Stomach (tissue), 19 donors: ENCODE measurements at places on chromosomes 2 and 18. TPM values are rescaled to one million over a fixed set of nuclear protein-coding genes. Genes with fewer than 3 reads are reported as not detected.

DNA sequence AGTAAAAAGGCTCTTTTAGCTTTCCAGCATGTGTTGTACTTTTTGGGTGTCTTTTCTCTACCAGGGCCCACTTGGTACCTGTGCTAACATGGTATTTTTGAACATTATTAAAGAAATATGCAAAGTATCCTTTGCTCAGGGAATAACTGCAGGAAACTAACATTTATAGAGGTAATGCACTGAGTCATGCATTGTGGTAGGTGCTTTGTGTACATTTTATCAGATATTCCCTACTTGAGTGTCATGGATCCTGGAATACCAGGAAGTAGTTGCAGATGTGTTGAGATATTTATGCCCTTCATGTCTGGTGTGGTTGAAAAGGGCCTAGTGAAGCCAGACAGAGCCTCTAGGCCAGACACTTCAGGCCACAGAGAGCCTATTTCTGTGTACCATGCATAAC is 215.5 kb upstream of the CYRIA start:
- DNase-seq: no peak

- DNase-seq: no peak
Observed at GRCh38 chr2:133718688-133719201, 150.5 kb upstream of the NCKAP5 start.

- no peak for DNase-seq
Observed at GRCh38 chr2:42495234-42495581, 1.4 kb upstream of the KCNG3 start.

PPP1R1C gene
- not detected for total RNA-seq

GRCh38 chr2:118723394-118723793 is 124.1 kb downstream of the EN1 start:
- DNase-seq: no peak

DNA sequence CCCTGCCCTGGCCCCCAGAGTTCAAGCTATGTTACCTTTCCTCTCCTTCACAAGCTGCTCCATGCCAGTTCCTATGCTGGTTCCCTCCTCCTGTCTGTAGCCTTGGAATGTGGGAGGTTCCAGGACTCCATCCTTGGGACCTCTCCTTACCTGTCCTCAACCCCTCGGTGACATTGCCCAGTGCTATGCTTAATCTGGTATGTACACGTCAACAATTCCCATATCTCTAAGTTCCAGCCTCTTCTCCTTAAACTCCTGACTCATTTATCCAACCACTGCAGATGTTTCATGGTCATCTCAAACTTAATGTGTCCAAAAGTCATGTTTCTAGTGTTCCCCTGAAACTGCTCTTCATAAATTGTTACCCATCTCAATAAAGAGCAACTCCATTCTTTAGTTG is 160.8 kb downstream of the TNS1 start:
- no peak for DNase-seq

RALB gene
- 37.9 TPM for total RNA-seq

DNA sequence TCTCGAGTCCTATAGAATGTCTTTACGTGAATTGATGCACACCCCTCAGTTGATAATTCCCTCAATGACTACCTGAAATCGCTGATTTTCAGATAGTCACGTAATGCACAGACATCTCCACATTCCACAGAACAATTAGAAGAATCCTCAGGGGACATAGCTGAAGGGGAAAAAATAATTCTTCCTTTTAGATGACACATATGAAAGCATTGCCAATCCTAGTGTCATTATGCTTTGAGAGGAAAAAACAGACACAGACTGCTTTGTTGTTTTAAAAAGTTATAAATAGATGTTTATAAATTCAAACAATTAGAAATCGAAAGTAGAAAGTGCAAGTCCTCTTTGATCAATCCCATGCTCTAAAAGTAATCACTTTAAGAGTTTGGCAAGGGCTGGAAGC is 100.6 kb upstream of the FN1 start:
- no peak for DNase-seq

DNA sequence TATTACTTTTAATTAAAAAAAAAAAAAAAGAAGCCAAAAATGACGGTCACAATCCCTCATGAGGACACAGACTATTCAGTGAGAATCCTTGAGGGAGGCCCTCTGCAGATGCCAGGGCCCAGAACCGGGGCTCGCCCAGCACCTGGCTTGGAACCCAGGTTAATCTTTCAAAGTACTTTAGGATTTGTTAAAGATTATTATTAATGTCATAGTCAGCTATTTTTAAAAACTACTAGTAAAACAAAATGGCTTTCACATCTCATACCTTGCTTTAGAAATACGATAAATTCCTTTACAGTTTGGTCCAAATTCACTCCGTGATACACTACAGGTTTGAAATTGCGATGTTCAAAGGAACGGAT is 27.1 kb downstream of the C2orf76 start:
- no peak for DNase-seq
